ENCODE measurements at places on chromosomes 3 and 15. TPM values are rescaled to one million over a fixed set of nuclear protein-coding genes. Genes with fewer than 3 reads are reported as not detected.

EFHB gene
- 0.76 TPM for total RNA-seq

SPSB4 gene
- not detected for total RNA-seq

ZNF860 gene
- total RNA-seq: 5.6 TPM

LYZL4 gene
- total RNA-seq: not detected

- DNase-seq: no peak
Observed at GRCh38 chr3:178479446-178479845, 56.8 kb upstream of the KCNMB2 start.

CPN2 gene
- total RNA-seq: not detected

DNA sequence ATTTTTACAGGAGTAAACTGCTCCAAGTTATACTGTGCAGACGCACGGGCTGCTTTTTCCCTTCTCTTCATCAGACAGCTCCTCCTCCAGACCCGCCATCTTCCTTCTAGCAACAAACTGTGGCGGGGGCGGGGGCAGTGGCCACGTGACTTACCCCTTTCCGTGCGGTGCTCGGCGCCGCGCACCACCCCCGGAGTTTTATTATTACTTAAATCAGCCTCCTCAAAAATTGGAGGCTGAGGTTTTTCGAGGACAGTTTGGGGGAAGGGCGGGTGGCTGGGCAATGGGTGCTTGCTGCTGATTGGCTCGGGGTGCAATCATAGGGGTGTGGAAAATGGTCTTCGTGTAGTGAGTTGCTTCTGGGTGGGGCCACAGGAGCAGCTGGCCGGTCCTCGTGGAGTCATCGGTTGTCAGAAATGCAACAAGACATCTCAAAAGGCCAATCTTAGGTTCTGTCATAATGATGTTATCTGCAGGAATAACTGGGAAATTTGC lies 77.1 kb upstream of the MFGE8 start:
- DNase-seq: no peak

DNA sequence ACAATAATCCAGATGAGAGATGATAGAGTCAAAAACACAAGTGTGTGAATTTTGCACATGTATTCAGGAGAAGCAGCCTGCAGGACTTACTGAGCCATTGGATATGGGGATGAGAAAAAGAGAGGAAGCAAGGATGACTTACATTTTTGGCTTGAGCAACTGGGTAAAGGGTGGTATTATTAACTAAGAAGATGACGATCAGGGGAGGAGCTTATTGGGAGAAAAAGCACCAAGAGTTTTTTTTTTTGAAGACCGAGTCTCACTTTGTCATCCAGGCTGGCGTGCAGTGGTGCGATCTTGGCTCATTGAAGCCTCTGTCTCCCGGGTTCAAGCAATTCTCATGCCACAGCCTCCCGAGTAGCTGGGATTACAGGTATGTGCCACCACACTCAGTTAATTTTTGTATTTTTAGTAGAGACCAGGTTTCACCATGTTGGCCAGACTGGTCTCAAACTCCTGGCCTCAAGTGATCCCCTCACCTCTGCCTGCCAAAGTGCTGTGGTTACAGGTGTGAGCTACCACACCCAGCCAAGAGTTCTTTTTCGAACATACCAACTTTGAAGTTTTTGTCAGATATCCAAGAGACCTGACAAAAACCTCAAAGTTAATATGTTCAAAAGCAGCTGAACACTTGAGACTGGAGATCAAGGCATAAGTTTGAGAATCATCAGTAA lies 14.8 kb upstream of the SH3BP5 start:
- DNase-seq: no peak

SLC6A1 gene
- 8.6 TPM for total RNA-seq

DNA sequence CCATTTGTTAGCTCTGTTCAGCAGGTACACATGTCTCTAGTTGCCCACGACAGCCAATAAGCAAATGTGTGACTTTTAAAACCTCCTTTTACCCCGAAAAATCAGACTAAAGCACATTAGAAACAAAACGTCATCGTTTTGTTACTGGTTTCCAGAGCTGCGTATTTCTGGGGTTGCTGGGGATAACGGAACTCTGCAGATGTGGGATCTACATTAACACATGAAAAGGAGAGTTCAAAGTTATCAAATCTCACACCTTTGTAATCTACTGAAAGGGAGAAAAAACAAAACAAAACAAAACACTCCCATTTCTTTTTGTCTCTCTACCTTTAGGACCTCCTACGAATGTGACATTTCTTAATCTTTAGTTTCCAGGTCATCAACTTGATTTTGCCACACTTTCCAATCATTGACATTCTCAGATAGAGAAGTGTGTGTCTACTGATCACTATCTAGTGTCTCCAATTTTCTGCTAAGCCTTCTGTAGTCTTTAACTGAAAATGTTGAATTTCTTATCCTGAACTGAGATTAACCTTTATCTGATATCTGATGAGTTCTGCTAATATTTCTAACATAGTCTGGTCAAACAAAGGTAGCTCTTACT lies 93.0 kb upstream of the TSPAN3 start:
- no peak for DNase-seq

GRCh38 chr15:67906382-67906781 lies 66.5 kb upstream of the RNU6-1 start:
- DNase-seq: no peak

SLC35G2 gene
- total RNA-seq: 4.0 TPM

PSTPIP1 gene
- 0.57 TPM for total RNA-seq

- no peak for DNase-seq
Observed at GRCh38 chr3:52310861-52311575, 5.1 kb upstream of the DNAH1 start.

DNA sequence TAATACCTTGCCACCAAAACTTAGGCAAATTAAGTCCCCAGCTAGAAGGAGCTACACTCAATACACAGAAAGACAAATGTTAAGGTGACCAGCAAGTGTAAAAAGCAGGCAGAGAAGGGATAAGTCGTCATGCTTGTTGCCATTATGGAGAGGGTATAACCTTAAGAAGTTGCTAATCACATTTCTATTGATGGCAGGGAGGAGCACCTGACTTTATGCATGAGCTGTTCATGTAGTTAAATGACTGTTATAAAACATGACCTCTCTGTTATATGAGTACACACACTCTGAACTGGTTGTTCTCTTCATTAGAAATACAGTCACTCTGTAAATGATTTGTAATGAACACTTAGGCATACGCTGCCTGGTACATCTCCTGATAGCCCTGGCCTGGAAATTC lies 6.6 kb upstream of the CCNL1 start:
- no peak for DNase-seq

DNA sequence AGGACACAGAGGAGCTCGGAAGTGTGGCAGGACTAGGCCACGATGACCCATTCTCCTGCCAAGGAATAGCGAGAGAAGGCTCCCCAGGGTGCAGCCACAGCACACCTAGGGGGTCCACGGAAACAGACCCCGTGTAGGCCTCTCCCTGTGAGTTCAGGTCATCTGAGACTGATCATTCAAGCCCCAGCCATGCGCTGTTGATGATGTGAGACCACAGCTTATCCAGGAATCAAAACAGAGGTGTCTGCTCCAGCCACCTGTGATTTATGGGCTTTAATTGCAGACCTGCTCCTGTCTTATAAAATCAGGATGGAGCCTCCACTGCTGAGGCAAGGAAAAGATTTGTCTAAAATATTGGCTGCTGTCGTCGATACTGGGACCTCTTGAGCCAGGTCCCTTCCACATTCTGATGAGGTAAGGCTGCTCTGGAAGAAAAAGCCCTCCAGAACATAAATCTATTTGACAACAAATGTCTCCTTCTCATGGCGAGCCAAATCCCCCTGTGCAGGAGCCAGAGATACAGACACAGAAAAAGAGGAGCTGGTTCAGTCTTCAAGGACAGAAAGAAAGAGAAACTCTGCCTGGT lies 186.7 kb downstream of the TJP1 start:
- DNase-seq: no peak

DNA sequence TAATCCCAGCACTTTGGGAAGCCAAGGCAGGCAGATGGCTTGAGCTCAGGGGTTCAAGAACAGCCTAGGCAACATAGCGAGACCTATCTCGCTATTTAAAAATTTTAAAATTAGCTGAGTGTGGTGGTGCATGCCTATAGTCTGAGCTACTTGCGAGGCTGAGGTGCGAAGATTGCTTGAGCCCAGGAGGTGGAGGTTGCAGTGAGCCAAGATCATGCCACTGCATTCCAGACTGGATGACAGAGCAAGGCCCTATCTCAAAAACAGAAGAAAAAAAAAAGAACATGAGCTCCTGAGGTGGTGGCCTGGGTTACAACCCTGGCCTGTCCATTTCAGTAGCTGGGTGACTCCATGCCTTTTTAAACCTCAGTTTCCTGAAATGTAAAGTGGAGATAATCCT lies 7.2 kb downstream of the DNASE1L3 start:
- DNase-seq: no peak

LRRC49 gene
- total RNA-seq: 4.9 TPM

SERPINI2 gene
- 1.1 TPM for total RNA-seq

DNA sequence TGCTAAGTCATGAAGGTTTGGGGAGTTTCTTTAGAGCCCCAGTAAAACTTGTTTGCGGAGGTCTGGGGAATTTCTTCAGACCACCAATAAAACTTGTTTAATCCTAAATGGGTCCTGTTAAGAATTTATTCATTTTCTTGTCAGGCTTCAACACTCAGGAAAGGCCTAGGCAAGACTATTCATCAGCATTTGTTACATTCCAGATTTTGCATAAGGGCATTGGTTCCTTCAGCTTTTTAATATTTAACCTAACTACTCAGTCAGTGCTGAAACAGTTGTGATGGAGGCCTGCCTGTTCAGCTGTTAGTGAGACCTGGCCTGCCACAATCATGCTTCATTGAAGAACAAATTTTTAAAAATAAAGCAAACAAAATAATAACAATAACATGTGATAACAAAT lies 954.2 kb upstream of the SEMA6D start:
- no peak for DNase-seq

- DNase-seq: no peak
Observed at GRCh38 chr15:45529613-45530012, 7.1 kb upstream of the SLC30A4 start.

ALDH1A2 gene
- total RNA-seq: 0.44 TPM

GALNT15 gene
- 4.6 TPM for total RNA-seq

GOLGA8J gene
- total RNA-seq: not detected

DNA sequence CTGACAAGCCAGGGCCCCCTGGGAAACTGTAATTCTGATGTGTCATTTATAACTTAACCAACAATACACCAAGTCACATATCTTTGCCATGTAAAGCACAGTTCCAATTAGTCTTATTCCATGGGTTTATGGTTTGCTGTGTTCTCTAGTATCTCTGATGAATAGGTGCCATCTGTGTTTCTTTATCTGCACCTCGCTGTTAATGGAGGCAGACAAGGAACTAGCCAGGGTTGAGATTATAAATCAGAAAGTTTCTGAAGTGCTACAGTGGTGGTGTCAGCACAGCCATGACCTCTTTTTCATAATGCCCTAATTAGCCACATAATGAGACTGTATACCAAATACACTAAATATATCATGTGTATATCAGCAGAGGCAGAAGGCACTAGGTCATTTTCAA lies 866.4 kb downstream of the PLOD2 start:
- no peak for DNase-seq

WDR93 gene
- not detected for total RNA-seq

STARD5 gene
- 16.3 TPM for total RNA-seq

- DNase-seq: no peak
Observed at GRCh38 chr3:133578548-133579191, 5.2 kb downstream of the CDV3 start.

CELSR3 gene
- total RNA-seq: 0.34 TPM

GRCh38 chr3:112761062-112761638 lies 85.5 kb downstream of the CD200R1L start:
- DNase-seq: no peak

GRCh38 chr3:172034786-172035685 lies 4.3 kb upstream of the FNDC3B start:
- no peak for DNase-seq

GRCh38 chr3:48187301-48187578 lies 977 bp downstream of the CDC25A start:
- no peak for DNase-seq

TOP2B gene
- 72.6 TPM for total RNA-seq

- no peak for DNase-seq
Observed at GRCh38 chr15:77342807-77343206, 77.1 kb downstream of the PEAK1 start.

- DNase-seq: no peak
Observed at GRCh38 chr3:126418661-126419131, 24.0 kb downstream of the CFAP100 start.

GRCh38 chr15:66593219-66593780 lies 27.5 kb upstream of the LCTL start:
- no peak for DNase-seq

DNA sequence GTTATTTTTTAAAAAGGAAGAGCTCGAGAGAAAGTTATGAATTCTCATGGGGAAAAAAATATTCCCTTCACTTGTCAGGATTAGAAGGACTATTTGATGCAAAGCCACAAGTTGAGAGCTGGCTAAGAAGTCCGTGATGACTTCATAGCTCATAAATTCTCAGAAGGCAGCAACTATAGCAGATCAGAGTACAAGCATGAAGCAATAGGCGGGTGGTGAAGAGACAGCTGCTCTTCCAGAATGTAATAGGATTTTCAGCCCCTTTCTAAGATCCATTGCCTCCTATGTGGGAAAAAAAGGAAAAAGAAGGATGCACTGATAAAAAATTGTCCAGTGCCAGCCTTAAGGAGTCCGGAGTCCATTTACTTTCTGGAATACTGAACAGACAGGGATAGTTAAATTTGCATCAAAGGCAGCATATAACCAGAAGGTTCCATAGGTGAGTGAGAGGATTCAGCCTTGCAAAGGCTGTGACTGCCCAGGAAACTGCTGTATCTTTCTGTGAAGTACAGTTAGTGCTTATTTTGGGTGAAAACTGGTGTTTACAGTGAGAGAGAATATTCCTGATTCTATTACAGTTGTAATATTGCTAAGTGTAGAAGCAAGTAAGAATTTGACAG lies 929.5 kb upstream of the ALCAM start:
- no peak for DNase-seq

- no peak for DNase-seq
Observed at GRCh38 chr3:163328680-163329079, 1749.6 kb downstream of the SI start.

GRCh38 chr3:100400419-100400779 lies 490 bp downstream of the TOMM70 start:
- DNase-seq: no peak

DNA sequence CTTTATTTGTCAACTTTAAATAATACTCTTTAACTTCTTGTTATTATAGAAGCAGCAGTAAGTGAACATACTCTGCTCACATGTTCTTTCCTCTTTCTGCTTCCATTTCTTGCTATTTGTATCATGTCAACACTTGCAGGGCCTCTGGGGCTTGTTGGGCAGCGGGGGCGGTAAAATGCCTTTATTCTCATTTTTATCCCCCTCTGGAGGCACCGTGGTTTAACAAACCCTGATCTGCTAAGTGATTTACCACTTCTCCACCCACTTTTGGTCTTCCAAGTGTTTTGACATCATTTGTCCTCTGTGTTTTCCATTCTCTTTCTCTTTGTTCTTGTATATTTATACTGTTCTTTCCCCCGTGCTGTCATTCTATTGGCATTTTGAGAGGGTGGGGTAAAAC lies 33.9 kb downstream of the SCN10A start:
- DNase-seq: no peak

SPINK8 gene
- not detected for total RNA-seq
